ACHN (cell line): ENCODE measurements at places on chromosomes 4 and X.

DNA sequence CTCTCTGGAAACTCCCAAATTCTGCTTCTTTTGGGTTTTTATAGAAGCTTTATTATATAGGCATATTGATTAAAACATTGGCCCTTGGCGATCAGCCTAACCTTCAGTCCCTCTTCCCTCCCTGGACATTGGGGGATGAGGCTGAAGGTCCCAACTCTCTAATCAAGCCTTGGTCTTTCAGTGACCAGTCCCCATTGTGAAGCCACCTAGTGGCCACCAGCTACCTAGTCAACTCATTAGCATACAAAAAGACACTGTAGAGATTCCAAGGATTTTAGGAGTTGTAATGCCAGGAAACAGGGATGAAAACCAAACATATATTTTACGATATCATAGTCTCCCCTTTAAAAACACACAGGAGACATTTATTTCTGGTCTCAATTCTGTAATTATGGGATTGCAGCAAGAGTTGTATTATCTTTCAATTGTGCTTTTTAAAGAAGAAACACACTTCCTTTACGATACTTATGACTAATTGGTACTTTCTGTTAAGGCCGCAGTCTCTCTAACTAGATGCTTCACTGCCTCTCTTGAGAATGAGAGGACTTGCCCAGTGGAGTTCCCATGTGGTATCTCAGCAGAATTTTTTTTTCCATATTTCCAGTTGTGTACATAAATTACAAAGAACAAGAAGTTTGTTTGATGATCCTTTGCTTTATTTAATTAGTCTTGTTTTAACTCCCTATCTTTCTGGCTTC is 58.2 kb downstream of the WDR17 start:
- DNase-seq: peak; percentile 49

- no peak for DNase-seq
These were observed 11.7 kb downstream of the UGT2B4 start for GRCh38 chr4:69484011-69484410.

GRCh38 chr4:48907706-48908477 is 1.3 kb upstream of the OCIAD2 start:
- DNase-seq: no peak

GRCh38 chr4:6781113-6781512 is 1.4 kb upstream of the KIAA0232 start:
- no peak for DNase-seq

- DNase-seq: no peak
These were observed 31.1 kb upstream of the SLC4A4 start for GRCh38 chr4:71307729-71308128.

DNA sequence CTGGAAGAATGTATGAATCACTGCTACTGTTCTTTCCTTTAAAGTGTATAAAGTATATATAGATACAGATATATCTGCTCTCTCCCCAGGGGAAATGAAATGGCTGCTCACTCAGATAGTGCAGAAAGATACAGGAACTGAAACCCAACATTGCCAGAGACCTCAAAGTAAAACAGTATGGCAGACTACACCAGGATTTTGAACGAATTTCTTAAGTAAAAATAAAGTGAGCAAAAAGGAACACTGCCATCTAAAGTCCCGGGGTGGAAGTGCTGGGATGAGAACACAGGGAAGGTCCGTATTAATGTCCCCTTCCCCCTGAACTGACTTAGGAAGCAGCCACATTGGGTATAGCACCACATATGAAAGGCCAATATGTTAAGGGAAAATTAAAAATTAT is 93.4 kb downstream of the TMA16 start:
- DNase-seq: no peak

DNA sequence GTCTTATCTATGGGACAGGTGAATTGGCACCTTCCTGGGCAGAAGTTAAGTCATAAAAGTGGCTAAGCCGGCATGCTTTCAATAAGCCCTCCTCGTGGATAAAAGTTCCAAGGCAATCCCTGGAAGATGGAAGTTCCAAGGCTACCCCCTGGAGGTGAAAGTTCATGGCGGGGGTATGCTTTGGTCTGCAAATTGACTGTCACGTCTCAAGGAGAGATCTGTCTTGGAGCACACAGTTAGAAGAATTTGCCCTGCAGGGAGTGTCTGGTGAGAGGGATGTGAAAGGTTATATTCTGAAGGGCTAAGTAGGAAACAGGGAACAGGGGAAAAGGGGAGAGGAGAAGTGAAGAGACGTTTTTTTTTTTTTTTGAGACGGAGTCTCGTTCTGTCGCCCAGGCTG is 26.2 kb upstream of the GPR173 start:
- no peak for DNase-seq

DNA sequence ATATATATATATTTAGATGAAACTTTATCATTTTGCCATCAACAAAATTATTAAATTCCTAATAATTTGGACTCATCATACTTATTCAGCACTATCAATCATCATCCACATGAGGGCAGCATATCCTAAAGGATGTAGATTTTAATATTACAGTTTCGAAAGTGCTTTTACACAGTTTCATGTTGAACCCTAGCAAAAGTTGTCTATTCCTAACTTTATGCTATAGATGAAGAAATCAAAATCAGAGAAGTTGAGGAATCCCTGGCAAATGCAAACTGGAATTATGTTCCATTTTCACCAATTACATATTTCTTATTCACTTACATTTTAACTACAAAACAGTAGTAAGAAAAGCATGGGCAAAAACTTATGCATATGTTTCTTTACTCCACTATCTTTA is 36.6 kb upstream of the UGT2A1 start:
- peak; percentile 26 for DNase-seq

GRCh38 chr4:168803732-168804131 is 206.3 kb downstream of the CBR4 start:
- no peak for DNase-seq

- no peak for DNase-seq
These were observed 73.3 kb downstream of the SHOX start for GRCh38 chrX:703866-704265.

DNA sequence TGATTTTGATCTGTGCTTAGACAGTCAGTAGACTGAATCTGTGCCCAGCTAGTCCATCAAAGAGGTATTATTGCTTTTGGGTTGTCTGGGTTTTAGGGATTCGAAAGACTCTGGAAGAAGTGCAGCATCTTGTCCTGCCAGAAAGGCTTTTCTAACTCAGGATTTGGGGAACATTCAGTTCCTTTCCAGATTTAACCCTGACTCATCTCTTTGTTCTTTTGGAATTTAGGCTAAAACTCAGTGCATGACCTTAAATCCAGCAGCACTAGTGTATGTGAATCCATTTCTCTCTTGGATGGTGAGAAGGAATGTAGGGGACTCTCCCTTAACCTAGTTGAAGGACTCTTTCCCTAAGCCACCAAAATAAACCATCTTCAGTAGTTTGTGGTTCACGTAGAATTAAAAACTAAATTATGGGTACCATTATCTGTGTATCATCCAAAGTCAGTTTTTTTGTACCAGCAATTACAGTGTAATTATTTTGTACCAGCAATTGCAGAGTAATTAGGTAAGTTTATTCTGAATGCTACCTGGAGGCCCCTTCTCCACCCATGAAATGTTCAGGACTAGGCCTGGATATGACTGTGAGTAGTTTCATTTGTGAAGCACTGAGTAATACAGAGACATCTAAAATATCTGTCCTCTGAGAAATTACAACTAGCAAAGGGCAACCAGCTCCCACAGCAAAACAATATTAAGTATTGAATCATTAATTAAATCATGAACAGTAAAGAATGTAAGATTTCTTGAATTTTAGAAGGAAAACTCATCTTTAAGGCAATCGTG is 384.0 kb downstream of the TMA16 start:
- no peak for DNase-seq

DNA sequence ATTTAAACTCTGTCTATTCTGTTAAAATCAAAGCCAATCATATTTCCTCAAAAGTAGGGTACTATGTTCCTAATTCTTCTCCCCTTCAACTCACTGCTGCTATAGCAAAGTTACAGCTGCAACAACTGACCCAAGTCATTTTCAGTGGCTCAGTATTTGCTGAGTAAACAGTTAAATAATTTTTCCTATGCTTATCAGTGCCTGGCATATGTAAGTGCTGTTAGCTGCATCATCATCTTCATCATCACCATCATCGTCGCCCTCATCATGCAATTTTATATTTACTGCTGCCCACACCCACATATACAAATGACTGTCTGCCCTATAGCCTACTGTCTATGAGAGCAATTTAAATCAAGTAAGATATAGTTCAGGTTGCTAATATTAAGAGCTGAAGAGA is 21.9 kb downstream of the COQ2 start:
- no peak for DNase-seq

DNA sequence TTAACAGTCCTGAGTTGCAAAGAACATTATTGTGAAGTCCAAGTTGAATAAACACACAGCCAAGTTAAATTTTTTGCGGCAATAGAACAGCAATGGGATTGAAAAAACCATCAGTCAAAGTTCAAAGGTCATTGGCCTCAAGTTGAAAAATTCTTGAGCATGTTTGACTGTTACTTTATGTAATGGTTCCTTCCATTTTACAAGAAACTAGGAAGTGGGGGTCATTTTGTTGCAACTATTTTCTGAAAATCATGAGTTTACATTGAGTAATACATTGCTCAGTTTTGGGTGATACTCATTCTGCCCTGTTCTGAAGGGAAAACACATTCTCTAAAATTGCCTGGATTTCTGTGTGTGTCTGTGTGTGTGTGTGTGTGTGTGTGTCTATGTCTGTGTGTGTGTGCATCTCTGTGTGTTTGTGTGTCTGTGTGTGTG is 5.2 kb upstream of the IRF2 start:
- no peak for DNase-seq

DNA sequence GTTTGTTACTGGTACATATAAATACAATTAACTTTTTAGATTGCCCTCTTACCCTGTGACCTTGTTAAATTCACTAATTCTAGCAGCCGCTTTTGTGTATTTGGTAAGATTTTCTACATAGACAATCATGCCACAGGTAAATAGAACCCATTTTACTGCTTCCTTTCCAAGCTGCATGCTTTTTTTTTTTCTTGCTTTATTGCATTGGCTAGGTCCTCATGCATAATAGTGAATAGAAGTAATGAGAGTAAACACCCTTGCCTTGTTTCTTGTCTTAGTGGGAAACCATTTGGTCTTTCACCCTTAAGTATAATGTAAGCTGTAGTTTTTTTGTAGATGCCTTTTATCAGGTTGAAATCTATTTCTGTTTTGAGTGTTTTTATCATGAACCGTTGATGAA is 7.7 kb upstream of the TMEM271 start:
- DNase-seq: no peak

DNA sequence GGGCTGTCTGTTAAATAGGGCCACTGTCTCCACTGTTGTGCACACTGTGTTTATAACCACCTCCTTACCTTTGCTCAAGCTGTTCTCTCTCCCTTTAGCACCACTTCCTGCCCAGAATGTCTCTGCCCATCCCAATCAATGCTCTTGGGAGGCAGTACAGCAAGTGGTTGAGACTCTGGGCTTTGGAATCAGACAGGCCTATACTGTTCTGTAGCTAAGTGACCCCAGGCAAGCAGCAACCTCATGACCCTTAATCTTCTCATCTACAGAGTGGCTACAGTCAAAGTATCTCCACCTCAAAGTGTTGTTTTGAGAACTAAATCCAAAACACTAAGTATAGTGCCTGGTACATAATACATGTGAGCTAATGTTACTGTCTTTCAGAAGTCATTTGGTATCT is 3.8 kb upstream of the TXK start:
- no peak for DNase-seq

DNA sequence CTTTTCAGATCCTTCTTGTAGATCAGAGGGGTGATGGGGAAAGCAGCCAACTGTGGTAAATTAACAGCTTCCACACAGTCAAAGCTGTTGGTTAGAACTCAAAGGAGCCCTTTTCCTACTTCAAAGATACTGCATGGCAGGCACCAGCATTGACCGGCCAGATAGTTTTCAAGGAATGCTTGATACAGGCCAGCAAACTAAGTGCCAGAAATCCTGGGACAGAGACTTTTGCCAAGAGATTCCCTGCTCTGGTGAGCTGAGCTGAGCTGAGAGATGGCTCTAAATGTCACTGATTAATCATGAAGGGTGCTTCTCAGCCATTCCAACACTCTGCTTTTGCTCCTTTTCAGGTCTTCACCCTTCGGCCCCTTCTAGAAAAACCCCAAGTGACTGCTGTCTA is 131.6 kb upstream of the MED14 start:
- no peak for DNase-seq

DNA sequence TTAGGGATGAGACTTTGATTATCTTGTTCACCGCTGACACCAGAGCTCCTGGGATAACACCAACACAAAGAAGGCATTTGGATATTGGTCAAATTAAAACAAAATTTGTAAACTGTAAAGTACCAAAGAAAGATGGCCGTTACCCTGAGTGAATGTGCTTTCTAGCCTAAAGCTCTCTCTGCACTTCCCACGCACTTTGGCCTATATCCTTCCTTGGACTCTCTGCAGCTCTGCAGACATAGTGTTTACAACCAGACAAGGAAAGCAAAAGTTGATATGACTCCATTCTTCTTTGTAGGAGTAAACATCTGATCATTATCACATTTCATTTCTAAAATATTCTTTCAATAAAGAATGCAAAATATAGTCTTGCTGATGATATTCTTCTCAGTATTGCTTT is 44.8 kb upstream of the PITX2 start:
- DNase-seq: no peak

DNA sequence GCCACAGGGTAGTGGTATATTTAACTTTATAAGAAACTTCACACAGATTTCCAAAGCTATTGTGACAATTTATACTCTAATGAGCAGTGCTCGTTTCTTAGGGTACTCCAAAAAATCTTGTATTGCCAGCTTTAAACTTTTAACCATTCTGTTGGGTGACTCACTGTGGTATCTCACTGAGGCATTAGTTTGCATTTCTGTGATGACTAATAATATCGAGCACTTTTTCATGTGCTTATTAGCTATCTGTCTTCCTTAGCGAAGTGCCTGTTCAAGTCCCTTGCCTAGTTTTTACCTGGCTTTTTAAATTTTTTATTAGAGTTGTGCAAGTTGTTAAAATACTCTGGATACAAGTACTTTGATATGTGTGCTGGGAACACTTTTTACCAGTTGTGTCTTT is 5.5 kb downstream of the PNMA3 start:
- DNase-seq: peak; percentile 12

- DNase-seq: no peak
These were observed 106.4 kb downstream of the MMRN1 start for GRCh38 chr4:90001023-90001422.

- DNase-seq: no peak
These were observed 33.7 kb downstream of the HTT start for GRCh38 chr4:3108211-3108610.

- no peak for DNase-seq
These were observed 664.5 kb downstream of the RAPGEF2 start for GRCh38 chr4:159767406-159767805.

DNA sequence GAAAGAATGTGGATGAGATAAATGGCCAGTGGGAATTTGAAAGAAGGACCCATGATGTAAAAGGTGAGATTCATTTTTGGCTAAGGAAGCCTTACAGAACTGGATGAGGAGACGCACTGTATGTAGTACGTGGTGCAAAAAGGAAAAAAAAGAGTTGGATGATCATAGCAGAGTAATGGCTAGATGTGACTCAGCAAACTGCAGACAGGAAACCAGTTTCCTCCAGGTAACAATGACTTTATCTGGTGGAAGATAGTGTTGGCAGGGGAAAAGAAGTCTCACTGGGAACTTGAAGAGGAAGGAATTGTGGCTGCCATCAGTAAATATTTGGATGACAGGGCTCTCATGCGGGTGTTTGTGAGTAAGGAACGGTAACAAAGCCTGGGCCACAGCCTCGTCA is 243.2 kb downstream of the CPE start:
- no peak for DNase-seq
